ENCODE measurements at places on chromosomes 16 and 17.

DNA sequence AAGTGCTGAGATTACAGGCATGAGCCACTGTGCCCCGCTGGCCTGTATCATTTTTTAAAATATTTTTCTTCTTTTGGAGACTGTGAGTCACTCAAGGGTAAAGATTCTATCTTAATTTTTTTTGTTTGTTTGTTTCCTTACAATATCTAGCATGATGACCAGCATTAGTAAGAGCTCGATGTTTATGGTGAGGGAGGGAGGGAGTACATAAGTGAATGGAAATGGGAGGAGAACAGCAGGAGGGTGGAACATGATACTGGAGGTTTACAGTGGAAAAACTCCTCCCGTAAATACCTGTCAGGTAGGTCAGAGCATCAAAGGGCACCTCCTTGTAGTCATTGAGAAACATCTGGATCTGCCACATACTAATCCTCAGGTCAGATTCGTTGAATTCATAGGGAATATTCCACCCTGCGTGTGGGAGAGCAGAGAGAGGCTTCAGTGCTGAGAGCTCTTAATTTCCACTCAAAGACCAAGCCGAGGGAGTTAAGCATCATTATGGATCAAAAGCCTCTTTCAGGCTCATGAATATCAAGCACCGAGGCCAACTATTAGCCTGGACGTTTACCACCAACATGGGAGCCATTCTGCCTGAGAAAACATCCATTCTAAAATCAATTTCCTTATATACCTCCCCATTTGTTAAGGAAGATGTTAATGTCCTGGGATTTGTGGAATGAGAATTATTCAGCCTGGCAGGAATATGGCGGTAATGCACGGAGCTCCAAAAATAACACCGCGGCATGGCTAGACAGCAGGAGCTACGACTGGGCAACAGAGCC lies 51.8 kb downstream of the LYRM1 start:
- peak; percentile 9 for DNase-seq

GRCh38 chr16:66270333-66270927 lies 96.1 kb upstream of the CDH5 start:
- peak; percentile 84 for DNase-seq

- no peak for DNase-seq
Measured at GRCh38 chr16:81060576-81061306, 16.3 kb downstream of the C16orf46 start.

DNA sequence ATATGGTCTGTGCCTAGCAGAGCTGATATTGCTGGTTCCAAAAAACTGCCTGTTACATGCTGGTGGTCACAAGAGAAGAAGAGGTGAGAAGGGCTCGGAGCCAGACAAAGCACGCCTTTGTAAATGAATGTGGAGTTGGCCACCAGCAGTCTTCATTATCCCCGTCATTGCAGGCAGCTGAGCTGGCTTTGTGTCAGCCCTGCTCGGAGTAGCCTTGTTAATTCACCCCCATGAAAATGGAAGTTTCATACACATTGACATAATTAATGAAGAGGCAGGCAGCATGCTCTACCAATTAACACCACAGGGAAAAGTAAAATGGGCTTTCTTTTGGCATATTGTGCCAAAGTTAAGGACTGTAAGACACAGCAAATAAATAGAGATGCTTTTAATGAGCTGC lies 113.7 kb upstream of the RBFOX1 start:
- DNase-seq: no peak

GRCh38 chr17:31310260-31310659 lies 3.6 kb downstream of the EVI2B start:
- no peak for DNase-seq

DNA sequence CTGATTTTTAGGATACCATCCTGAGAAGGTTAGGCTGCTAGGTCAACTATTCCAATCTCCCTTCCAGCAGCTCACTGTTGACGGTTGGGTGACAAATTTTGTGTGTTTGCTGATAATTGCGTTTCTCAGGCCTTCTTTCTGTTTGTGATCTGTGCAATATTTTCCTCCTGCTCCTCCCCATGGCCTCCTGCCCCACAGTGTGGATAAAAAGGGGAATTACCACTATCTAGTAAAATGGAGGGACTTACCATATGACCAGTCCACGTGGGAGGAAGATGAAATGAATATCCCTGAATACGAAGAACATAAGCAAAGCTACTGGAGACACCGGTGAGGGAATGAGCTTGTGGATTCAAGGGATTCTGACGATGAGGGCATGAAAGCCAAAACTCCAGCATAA lies 9.2 kb downstream of the CHD3 start:
- DNase-seq: peak; percentile 56

DNA sequence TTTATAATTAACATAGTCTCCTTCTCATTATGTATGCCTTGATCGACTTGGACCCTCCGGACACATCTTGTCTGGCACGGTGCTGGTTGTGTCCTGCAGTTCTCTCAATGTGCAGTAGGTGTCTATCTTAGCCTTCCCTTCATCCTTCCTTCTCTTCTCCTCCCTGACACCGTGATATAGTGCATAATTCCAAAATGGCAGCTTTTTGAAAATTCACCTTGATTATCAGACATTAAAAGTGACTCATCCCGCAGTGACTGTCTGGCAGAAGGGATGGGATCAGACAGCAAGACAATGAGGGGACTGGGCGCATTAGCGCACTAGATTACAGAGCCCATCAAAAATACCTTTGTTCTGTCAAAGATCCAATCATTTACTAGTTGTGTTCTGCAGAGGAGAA lies 70.0 kb upstream of the PMFBP1 start:
- peak; percentile 69 for DNase-seq

DNA sequence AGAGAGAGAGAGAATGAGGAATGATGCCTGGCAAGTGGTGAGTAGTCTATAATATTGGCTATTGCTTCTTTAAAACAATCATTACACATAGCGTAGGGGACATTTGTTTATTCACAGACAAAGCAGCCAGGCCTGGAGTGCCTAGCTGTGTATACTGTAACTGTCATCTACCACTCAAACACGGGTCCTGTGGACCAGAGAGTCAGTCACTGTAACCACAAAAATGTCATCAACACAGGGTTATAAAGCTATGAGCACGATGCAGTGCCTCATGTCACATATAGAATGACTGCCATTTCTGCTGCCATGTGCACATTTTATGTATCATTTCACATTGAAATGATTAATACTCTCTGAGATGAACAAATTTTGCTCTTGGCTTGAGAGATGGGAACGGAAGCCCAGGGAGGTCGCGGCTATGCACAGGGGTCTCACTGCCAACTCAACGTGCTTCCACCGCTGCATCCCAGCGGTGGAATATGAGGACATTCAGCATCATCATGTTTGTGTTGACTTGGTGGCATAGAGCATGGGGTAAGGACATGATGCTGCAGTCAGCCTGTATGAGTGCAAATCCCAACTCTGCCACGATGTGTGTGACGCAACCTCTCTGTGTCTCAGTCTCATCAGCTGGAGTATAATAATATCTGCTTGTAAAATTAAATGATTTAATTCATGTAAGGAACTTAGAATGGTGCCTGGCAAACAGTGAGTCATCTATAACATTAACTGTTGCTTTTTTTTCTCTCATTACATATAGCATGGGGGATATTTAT lies 3.3 kb downstream of the MT1H start:
- DNase-seq: no peak

GRCh38 chr17:8649157-8650118 lies 18.9 kb upstream of the MYH10 start:
- DNase-seq: peak; percentile 93

DNA sequence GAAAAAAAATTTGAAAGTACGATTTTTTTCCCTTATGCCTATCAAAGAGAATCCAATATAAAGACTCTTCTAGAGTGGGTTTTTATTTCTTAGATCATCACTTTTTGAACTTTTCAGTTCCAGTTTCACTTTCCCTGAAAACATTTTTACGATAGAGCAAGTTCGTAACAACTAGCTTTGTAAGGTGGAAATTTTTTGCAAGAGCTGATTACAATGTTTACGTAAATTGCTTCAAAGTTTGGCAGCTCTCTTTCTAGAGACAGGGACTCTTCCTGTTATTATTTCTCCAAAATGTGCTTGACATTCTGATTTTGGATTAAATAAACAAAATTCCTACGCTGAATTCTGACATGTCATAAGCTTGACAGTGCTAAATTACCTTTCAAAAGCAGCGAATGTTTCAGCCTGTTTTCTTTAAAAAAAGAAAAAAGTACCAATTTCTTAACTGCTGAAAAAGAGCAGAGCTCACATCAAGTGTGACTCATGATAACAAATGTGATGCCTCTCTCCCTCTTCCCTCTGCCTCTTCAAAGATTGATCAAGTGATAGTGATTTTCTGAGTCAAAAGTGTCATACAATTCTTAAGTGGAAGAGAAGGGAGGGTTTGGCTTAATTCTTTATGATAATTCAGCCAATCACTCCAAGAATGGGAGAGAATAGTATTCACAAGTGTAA lies 175.2 kb downstream of the KCNJ2 start:
- DNase-seq: no peak

DNA sequence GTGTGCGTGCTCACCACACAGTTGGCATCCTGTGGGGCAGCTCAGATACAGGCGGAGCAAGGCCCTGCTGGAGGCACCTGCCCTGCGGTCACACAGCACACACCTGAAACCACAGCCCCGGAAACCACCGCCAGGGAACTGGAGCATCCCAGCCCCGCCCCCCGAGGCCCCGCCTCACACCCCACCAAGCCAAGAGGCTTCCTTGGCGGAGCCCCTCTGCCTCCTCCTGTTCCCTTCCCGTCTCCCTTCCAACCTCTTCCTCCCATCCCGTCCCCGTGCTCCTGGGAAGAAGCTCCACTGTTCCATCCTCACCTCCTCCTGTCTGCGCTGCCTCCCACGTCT lies 205.5 kb downstream of the NTN1 start:
- DNase-seq: no peak

DNA sequence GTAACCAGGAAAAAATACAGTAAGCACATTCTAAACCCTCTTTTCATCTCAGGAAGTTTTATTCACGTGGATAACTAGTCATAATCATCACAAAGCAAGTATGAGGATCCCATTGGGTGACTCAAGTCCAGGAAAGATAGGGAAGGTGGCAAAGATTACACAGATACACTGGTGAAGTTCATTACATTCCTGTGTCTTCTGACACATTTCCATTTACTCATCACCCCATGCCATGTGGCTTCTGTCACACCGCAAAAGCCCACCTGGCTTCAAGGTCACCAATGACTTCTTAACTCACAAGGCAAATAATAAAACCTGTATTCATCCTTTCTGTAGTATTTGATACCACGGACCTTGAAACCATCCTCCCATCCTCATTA lies 17.0 kb downstream of the HS3ST3A1 start:
- peak; percentile 36 for DNase-seq

DNA sequence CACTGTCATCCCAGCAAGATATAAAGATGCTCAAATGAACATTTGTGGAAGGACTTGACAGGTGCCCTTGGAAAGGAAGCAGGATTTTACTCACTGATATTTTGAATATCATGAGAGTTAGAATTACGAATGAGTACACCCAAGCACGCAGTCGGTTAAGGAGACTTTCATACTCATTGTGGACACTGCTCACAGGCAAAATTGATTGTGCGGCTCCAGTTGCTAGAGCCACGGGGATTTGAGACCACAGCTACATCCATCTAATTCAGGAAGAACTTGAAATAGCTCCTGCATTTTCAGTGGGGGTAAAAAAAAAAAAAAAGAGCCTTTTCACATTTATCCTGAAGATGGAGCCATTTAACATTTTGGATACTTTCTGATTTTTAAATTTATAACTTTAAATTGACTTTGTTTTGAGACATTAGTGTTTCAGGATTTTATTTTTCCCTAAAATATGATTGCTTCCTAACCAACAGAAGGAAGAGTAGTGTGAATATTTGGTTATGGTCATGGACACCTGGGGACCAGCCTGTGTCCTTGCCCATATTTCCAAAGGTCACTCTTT lies 1080.1 kb upstream of the EEF2KMT start:
- no peak for DNase-seq

DNA sequence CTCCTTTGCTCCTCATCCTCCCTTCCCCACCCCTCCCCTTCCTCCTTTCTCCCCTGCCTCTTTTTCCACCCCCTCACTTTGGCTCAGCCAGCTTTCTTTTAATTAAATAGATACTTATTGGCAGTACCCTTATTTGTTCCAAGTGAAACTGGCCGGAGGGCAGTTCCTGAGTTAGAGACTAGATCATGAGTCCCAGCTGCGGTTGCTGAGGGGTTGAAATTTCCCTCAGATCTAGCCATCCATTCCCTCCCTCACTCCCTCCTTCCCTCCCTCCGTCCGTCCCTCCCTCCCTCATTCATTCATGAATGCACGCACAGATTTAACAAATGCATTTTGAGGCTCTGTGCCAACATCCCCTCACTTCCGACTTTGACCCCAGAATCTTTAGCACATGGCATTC lies 519.2 kb upstream of the EEF2KMT start:
- DNase-seq: no peak

- no peak for DNase-seq
Measured at GRCh38 chr16:2820836-2821486, 3.9 kb downstream of the PRSS21 start.

GRCh38 chr17:71396711-71397110 lies 724.1 kb upstream of the SOX9 start:
- no peak for DNase-seq

DNA sequence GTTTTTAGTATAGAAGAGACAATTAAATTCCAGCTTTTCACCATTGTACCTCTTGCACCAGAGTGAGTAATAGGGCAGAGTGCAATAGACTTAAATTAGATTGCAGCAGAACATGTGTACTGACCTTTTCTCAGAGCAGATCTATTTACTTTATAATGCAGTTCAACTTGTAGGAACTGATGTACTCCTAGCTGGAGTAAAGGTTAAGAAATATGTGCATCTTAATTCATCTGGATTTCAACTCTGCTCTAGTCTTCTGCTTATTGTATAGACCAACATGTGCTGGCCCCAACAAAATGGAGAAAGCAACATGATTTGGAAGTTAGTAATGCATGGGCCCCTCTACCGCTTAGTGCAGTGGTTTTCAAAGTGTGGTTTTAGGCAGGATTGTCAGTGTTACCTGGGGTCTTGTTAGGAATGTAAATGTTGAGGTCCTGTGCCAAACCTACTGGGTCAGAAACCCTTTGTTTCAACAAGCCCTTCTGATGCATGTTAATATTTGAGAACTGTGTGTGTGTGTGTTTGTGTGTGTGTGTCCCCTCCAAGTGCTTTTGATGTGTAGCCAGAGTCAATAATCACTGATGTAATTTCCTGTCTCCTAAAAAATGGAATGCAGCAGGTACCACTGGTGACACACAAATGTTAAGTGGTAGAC lies 138.6 kb downstream of the TOX3 start:
- no peak for DNase-seq

Data from fibroblast of skin of scalp (primary cell).